Caco-2 (cell line): ENCODE measurements at places on chromosomes 16 and 17. TPM values are rescaled to one million over a fixed set of nuclear protein-coding genes. Genes with fewer than 3 reads are reported as not detected.

Gene EFCAB13
- 5.1 and 6.4 TPM in 2 replicates for total RNA-seq

- no peak for DNase-seq
- H3K27me3 ChIP-seq: no peaks in the 10 kb centered on the region
- H3K27ac ChIP-seq: no peak overlapping the region
- no peaks in the 10 kb centered on the region for H3K36me3 ChIP-seq
Measured at GRCh38 chr17:39018267-39019134, 51.3 kb upstream of the FBXO47 start.

Gene ADAM11
- total RNA-seq: 1.9 and 2.3 TPM in 2 replicates

- H3K27me3 ChIP-seq: no peaks in the 10 kb centered on the region
- no peaks in the 10 kb centered on the region for H3K36me3 ChIP-seq
- no peak overlapping the region for H3K27ac ChIP-seq
- no peaks in the 10 kb centered on the region for H3K4me1 ChIP-seq
- DNase-seq: no peak
Measured at GRCh38 chr16:53413864-53414263, 20.4 kb upstream of the RBL2 start.

- no peaks in the 10 kb centered on the region for H3K27me3 ChIP-seq
- H3K27ac ChIP-seq: no peak overlapping the region
- no peak overlapping the region for H3K4me3 ChIP-seq
- no peak for DNase-seq
- H3K36me3 ChIP-seq: no peaks in the 10 kb centered on the region; the same call in 1 of the 2 replicates
Measured at GRCh38 chr16:23535901-23536300, 21.2 kb downstream of the EARS2 start.

DNA sequence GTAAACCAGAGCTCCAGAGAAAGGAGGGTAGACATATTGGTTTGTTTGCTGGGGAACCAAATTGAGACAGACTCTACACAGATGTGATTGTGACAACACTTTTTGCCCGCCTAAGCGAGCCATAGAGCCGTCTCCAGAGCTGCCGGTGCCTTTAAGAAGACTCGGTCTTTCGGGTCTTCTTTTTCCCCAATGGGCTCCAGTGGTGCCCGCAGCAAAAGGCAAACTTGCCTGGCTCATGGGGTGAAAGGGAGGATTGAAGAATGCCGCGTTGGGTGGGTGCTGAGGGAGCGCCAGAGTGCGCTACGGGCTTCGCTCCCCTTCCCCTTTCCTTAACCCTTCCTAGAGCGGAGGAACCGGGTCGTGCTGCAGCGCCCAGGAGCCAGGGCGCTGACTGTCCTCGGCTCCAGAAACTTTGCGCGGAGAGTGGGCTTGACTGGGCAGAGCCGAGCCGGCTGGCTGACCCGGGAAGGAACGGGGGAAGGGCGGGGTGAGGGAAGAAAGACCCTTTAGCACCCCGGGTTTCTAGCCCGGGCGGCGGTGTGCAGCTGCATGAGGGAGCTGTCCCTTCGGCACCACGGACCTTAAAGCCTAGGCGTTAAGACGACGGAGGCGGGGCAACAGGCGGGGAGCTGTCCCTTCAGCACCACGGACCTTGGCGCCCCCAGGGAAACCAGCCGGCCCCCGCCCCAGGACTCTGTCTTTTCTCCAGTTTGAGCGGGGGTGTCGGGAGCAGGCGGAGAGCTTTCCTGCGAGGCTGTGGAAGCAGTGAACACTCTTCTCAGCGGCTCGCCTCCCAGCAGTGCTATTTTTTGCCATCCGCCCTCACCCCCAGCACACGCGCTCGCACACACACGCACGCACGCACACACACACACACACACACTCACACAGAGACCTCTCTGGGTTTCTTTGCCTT lies at the start of gene CACNG3:
Gene CACNG3, plus strand, starts transcription at position 880 of the 916 bp plus-strand sequence. CDS start 420 bp downstream, outside the sequence.
- H3K4me1 ChIP-seq: peaks cover 3% of the 10 kb centered on the region; the same call in 1 of the 2 replicates
- H3K27me3 ChIP-seq: no peaks in the 10 kb centered on the region

DNA sequence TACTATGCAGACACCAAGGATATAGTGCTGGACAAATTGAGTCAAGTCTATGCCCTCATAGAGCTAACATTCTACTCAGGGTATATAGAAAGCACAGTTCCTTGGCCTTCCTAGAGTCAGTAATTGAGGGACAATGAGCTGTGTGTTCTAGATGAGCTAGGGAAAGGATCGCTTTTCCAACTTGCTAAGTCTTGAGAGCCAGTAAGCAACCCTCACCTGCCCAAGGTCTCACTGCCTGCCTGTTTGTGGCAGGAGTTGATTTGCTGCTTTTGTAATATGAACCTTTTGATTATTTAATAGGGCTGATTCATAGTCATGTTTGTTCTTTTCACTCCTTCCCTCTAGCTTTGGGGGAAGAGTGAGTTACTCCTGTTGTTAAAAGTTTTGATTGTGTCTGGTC lies 6.5 kb downstream of the DDX42 start:
- H3K36me3 ChIP-seq: peaks cover 3% of the 10 kb centered on the region

GRCh38 chr16:55325080-55325447 lies 1.1 kb downstream of the IRX6 start:
- H3K36me3 ChIP-seq: no peaks in the 10 kb centered on the region
- no peaks in the 10 kb centered on the region for H3K4me1 ChIP-seq
- no peaks in the 10 kb centered on the region; the same call in 1 of the 2 replicates for H3K27me3 ChIP-seq
- H3K4me3 ChIP-seq: no peak overlapping the region
- H3K27ac ChIP-seq: no peak overlapping the region

Gene IL34
- 0.49 and 0.50 TPM in 2 replicates for total RNA-seq

Gene CA7
- 0.35 and 0.68 TPM in 2 replicates for total RNA-seq

Gene MGAT5B
- total RNA-seq: 8.9 and 9.1 TPM in 2 replicates

DNA sequence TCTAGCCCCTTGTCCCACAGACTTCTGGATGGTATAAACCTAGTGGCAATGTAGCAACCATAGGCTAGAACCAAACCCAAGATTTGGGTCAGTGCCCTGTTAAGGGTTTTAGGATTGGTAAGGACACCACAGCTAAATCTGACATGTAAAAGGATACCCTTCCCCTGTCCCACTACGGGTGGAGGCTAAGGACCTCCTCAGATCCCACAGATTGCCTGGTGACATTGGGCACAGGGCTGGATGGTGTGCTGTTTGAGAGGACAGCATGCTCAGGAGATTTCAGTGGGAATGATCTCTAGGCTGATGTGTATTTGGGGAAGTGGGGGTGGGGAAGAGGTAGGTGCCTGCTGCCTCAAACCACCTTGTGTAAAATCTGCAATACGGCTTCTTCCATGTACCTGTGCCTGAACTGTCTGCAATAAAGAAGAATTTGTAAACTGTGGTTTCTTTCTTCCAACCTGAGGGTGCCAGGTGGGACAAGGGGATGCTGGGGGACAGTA lies 671 bp upstream of the EDC4 start:
- H3K4me3 ChIP-seq: peak overlapping the region; percentile 93; the same call in 1 of the 2 replicates
- peaks cover 15% of the 10 kb centered on the region for H3K36me3 ChIP-seq
- no peak for DNase-seq
- H3K27me3 ChIP-seq: no peaks in the 10 kb centered on the region
- peak overlapping the region; percentile 87 for H3K27ac ChIP-seq

- H3K4me1 ChIP-seq: no peaks in the 10 kb centered on the region
- no peak overlapping the region for H3K27ac ChIP-seq
- no peak overlapping the region for H3K4me3 ChIP-seq
- no peaks in the 10 kb centered on the region; the same call in 1 of the 2 replicates for H3K36me3 ChIP-seq
Measured at GRCh38 chr16:11909653-11910545, 5.9 kb downstream of the GSPT1 start.

GRCh38 chr16:79767421-79768275 lies 167.1 kb upstream of the MAF start:
- no peak overlapping the region for H3K4me3 ChIP-seq
- H3K27ac ChIP-seq: peak overlapping the region; percentile 47
- peak; percentile 45 for DNase-seq

Gene CIITA
- total RNA-seq: 0.27 and 0.37 TPM in 2 replicates

Gene ARL5C
- total RNA-seq: not detected in 2 replicates

GRCh38 chr16:70572926-70573270 lies 49.3 kb downstream of the SF3B3 start:
- no peaks in the 10 kb centered on the region for H3K4me1 ChIP-seq
- no peak overlapping the region for H3K4me3 ChIP-seq
- H3K27ac ChIP-seq: no peak overlapping the region
- DNase-seq: no peak
- no peaks in the 10 kb centered on the region for H3K27me3 ChIP-seq
- peaks cover 17% of the 10 kb centered on the region for H3K36me3 ChIP-seq

Gene HEATR9
- not detected in 2 replicates for total RNA-seq

DNA sequence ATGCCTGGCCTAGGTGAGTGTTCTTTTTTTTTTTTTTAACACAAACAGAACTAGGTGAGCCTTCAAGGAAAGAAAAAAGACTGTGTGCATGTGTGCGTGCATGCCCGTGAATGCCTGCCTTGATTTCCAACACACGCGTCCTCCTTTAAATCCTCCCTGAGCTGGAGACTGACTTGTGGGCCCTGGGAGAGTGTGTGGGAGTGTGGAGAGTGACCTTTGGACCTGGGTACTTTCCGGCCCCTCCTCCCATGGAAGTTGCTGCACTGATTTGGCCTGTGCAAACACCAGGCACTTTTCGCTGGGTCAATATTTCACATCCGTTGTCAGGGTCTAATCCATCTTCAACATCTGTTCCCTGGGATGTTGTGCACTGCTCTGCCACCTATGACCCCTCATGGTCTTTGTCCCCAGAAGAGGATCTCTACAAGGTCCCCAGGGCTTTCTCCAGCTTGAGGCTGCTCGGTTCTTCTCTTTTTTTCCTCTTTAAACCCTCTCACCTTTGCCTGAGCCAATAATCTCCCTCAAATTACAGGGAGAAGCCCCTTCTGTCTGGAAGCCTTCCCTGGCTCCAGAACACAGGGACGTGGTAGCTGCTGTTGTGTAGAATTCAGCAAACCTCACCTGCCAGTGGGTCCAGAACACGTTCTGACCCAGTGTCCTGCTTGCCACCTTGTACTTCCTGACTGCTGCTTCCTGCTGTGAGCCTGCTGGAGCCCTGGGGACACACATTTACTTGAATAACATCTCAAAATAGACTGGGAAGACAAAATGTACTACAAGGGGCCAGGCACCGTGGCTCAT lies 20.8 kb upstream of the ATP5MC1 start:
- no peaks in the 10 kb centered on the region for H3K36me3 ChIP-seq
- peaks cover 54% of the 10 kb centered on the region for H3K4me1 ChIP-seq
- DNase-seq: peak; percentile 99
- H3K27ac ChIP-seq: peak overlapping the region; percentile 85
- no peak overlapping the region for H3K4me3 ChIP-seq

Gene SKA2
- 119 TPM in 2 replicates for total RNA-seq

Gene TBC1D3K
- not detected in 2 replicates for total RNA-seq

DNA sequence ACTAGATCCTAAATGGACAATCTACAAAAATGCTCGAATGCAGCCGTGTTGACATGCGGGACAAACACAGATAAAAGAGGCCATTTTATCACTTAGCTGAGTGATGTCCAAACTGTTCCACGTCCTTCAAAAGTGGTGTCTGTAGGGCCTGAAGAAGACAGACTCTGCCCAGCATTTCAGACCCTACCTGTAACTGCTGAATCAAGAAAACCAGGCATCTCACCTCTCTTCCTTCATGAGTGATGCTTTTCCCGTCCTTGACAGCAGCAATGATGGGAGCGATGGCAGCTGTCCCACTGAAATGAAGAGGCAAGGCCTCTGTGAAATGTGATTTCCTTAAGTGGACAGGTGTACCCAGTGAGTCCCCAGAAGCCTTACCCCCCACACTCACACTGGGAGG lies 12.3 kb downstream of the ELAC2 start:
- no peak overlapping the region for H3K27ac ChIP-seq
- no peaks in the 10 kb centered on the region for H3K27me3 ChIP-seq
- no peak for DNase-seq
- H3K36me3 ChIP-seq: no peaks in the 10 kb centered on the region; the same call in 1 of the 2 replicates
- H3K4me1 ChIP-seq: no peaks in the 10 kb centered on the region

DNA sequence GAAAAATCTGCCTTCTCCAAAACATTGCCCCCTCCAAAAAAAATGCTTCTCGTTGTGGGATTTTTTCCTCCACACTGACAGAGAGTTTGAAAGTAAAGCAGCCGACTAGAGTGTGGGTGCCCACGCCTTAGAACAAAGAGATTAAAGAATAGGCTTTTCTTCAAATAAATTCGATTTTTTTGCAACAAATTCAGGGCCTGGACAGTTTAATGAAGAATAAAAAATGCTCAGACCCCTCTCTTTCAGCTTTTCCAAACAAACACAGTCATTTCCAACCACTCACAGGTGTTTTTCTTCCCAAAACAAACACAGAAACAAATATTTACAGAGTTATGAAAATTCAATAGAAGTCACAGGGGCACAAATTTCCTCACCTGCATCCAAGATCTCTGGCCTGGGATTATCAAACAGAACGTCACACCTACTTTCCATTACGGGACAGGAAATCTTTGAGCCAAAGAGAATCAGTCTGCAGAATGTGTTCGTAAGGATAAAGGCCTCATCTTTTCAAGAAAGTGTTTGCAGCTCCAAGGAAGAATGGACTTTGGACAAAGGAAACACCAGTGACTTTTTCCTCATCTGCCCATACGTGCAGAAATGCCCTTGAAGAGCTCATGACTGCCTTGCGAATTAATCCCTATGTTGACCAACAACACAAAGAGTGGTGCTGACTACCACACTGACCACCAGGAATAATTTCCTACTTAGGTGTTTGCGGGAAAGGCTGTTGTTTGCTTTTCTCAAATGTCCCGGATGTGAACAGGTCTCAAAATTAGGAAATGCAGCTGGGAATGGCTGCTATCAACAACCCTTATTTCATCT lies 31.3 kb upstream of the TOX3 start:
- no peaks in the 10 kb centered on the region for H3K36me3 ChIP-seq
- DNase-seq: no peak
- no peak overlapping the region for H3K4me3 ChIP-seq
- peaks cover 23% of the 10 kb centered on the region for H3K4me1 ChIP-seq
- H3K27ac ChIP-seq: peak overlapping the region; percentile 0

- H3K4me1 ChIP-seq: peaks cover 10% of the 10 kb centered on the region
- no peak overlapping the region for H3K27ac ChIP-seq
- no peak for DNase-seq
- H3K27me3 ChIP-seq: no peaks in the 10 kb centered on the region
- H3K4me3 ChIP-seq: no peak overlapping the region
Measured at GRCh38 chr17:1447052-1447451, 9.0 kb downstream of the CRK start.

- no peaks in the 10 kb centered on the region for H3K36me3 ChIP-seq
- DNase-seq: no peak
- H3K27ac ChIP-seq: no peak overlapping the region
- no peaks in the 10 kb centered on the region for H3K4me1 ChIP-seq
- H3K27me3 ChIP-seq: no peaks in the 10 kb centered on the region
- H3K4me3 ChIP-seq: no peak overlapping the region
Measured at GRCh38 chr17:56480501-56480900, 113.0 kb upstream of the NOG start.
